ENCODE measurements at places on chromosomes 16 and 17.

- DNase-seq = no peak
Measured at GRCh38 chr16:61263400-61263799, 772.8 kb downstream of the CDH8 start.

DNA sequence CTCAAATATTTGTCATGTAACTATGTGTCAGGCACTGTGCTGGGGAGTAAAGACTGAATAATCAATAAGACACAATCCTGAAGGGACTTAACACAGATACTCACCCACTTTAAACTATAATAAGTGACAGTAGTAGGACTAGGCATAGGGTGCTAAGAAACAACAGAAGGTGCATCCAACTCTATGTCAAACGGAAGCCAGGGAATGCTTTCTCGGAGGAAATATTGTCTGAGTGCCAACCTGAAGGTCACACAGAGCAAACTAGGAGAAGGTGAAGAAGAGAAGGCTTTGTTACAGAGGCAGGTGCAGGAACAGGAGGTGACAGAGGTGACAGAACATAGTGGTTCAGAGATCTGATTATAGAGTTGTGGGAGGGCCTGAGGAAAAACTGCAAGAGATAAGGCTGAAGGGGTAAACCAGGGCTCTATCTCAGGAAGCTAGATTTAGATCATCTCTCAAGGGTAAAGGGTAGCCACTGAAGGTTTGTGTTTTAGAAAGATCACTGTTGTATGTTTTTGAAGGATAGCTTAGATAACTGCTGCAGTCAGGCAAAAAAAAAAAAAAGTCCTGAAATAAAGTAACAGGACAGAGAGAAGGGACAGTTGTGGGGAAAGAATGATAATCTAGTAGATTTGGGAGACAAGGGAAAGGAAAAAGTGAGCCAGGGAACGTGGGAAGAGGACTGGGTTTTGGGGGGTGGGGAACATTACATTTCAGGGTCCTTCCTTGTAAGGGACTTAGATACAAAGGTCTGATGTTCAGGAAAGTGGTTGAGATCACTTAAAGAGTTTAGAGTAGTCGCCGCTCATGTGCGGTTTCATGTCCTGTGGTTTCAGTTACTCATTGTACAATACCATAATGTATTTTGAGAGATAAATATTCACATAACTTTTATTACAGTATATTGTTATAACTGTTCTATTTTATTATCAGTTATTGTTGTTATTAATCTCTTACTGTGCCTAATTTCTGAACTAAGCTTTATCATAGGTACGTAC lies 85.6 kb upstream of the NETO2 start:
- DNase-seq = no peak

DNA sequence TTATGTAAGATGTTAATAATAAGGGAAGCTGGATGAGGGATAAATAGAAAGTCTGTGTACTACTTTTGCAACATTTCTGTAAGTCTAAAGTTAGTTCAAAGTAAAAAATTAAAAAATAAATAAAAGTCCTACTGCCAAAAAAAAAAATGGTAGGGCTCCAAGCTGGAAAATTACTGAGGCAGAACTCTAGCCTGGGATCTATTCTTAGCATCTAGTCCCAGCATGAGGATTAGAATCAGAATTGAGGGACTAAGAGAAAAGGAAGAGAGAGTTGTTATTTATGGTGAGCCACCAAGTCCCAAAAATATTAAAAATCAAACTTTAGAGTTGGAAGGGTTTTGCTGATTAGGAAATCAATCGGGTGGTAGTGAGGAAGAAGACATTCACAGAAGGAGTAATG lies 110.3 kb downstream of the CYB561 start:
- no peak for DNase-seq

- no peak for DNase-seq
Measured at GRCh38 chr17:78278139-78278741, 46.8 kb downstream of the TMEM235 start.

DNA sequence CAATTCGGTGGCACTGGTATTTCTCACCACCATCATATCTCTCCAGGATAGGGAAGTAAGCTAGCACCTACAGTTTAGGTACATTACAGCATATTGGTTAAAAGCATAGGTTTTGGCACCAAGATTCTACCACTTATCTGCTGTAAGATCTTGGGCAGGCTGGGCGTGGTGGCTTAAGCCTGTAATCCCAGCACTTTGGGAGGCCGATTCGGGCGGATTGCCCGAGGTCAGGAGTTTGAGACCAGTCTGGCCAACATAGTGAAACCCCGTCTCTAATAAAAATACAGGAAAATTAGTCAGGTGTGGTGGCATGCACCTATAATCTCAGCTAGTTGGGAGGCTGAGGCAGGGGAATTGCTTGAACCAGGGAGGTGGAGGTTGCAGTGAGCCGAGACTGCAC lies 51.4 kb downstream of the GPATCH8 start:
- DNase-seq = no peak

DNA sequence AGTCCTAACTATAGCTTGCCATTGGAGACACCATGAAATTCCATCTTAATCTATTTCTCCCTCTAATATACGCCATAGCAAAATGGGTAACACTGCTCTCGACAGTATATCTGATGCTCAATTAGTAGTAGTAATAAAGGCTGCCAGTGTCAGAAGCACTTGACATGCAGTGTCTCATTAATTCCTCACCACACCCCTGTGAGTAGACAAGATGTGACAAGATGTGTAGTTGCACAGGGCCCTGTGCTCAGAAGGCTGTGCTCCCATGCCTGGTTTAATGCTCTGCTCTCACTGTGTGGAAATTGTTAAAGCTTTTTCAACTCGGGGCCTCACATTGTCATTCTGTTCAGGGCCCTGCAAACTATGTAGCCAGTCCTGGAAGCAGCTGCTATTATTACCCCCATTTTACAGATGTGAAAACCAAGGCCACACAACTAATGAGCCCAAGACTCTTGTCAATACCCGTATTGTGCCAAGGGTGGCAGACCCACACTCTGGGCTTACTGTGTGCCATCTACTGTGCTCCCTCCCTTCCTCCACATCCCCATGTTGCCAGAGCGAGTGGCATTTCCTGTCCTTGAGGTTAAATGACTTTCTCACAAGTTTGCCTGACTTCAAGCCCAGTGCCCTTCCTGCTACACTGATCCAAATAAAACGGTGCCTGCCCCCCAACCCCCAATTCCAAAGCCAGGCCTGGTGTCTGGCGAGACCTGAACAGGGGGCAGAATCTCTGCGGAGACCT lies 287.3 kb upstream of the CCL2 start:
- DNase-seq = no peak

- no peak for DNase-seq
Measured at GRCh38 chr17:77999413-78000173, 41.1 kb downstream of the TNRC6C start.

GRCh38 chr17:57135789-57136291 lies 50.8 kb downstream of the AKAP1 start:
- no peak for DNase-seq

DNA sequence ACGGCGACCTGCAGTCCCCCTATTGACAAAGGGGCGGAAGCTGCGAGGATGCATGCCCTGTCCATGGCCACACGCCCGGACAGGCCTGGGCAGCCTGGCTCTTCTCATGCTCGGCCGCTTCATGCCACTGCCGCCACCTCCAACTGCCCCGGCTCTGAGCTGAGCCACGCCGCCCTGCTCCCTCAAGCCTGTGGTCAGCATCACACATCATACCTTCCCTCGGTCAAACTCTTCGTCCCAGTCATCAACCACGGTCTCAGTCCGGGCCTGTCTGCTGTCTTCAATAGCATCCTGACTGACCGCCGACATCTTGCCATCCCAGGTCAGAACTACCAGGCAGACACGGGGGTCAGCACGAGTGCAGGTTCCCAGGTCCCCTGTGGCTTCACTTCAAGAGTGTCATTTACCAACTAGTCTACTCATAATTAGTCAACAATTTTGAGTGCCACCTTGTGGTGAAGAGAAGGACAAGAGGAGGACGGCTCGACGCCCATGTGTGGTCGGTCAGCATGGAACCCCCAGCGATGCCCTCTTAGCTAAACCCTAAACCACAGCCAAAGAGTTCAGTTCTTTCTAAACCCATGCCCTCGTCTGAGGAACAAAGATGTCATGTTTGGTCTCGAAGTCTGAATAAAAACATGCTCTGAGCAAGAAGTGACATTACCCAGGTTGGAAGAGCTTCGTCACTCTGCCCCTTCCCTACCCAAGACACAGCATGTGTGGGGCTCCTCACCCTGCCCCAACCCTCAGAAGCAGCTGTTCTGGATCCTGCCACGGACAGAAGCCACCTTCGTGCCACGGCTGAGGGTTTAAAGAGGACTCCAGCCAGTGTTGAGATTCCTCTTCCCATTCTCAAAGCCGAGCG lies 16.9 kb upstream of the CYTH1 start:
- no peak for DNase-seq

DNA sequence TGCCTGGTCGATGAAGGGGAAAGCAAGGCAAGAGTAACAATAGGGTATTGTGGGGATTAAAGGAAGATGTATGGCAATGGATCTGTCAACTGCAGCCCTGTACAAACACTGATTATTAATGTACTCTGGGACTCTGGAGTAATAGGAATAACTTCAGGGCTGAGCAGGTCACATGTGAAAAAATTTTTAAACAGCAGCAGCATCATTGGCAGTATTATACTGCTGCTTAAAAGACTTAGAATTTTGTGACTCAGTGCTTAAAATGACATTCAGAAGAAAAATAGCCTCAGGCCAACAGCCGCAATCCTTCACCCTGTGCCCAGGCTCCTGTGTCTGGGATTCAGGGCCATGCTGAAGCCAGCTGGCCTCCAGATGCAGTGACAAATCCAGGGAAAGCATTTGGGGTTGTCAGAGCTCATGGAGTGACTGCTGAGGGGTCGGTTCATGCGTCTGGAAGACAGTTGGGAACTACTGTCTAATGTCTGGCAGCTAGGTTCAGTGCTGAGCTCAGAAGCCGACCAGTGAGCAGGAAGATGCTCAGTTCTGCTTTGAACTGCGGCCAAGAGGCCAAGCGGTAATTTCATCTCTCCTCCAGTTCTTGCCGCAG lies 22.2 kb downstream of the TEX2 start:
- DNase-seq = peak; percentile 70

DNA sequence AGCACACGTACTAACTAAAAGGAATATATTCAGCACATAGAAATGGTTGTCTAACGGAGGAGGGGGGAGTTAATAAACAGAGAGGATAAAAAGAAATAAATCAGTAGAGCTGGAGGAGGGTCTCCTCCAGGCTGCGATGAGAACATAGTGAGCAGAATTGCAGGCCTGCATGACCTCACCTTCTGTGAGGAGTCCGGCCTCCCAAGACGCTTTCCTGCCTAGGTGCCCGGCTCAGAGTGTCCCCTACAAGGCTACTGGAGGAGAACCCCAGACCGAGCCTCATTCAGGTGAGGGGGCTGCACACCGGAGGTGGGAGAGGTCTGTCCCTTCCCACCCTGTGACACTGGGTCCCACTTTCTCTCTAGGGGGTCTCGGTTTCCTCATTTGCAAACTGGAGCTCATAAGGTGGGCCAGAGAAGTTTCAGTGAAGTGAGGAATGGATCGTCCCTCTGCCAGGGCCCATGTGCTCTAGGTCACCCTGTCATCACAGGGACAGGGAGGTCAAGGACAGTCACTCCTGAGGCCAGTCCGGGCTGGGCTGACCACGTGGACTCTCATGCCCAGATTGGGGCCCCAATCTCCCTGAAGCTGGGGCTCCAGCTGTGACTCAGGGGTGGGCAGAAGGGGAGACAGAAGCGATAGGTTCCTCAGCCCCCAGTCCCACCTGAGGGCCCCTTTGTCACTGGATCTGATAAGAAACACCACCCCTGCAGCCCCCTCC lies 3.3 kb upstream of the HBM start:
- DNase-seq = no peak
